Activated naive CD4-positive, alpha-beta T cell treated with anti-CD3 and anti-CD28 coated beads, Interleukin-2, amount 50 U/mL, for 72 hours (primary cell): ENCODE measurements at places on chromosomes 7 and 10. TPM values are rescaled to one million over a fixed set of nuclear protein-coding genes. Genes with fewer than 3 reads are reported as not detected.

DNA sequence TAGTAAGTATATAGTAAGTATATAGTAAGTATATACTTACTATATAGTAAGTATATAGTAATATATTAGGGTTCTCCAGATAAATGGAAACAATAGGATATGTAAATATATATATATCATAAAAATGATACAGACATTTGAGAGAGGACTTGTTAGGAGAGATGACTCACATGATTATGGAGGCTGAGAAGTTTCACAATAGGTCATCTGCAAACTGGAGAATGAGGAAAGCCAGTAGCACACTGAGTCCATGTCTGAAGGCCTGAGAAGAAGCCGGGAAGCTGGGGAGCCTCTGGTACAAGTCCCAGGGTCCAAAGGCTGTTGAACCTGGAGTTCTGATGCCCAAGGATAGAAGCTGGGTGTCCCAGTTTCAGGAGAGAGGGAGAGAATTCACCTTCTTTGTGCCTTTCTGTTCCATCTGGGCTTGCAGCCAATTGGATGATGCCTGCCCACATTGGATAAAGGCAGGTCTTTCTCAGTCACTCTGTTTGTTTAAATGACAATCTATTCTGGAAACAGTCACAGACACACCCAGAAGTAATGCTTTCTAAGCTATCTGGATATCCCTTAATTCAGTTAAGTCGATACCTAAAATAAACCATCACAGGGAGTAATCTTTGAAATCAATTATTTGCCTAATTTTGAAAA, 205.5 kb upstream of the CDC14C start:
- no peak for DNase-seq

- no peak for DNase-seq
Measured at GRCh38 chr7:31811650-31812461, 124.8 kb downstream of the PPP1R17 start.

GRCh38 chr10:8057636-8058273, 3.3 kb downstream of the GATA3 start:
- no peak for DNase-seq

DNA sequence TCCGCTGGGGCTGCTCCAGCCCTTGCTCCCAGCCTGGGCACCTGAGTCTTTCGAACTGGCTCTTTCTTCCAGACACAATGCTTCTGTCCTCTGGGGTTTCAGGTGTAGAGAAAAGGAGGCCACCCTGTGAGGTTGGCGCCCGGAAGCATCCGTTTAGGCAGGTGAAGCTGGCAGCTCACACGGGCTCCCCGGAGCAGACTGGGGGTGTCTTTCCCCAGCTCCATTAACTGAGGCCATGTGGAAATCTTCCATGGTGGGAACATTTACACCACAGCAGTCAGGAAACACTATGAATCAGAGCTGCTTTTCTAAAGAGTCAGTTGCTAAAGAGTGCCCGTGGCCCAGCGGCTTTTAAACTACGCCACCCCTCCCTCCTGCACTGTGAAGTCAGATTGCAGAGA, 29.2 kb downstream of the PRKAG2 start:
- DNase-seq: no peak

Gene INMT
- 0.33 TPM for total RNA-seq

Gene HOXA11
- not detected for total RNA-seq

Gene C10orf90
- not detected for total RNA-seq

Gene GJC3
- total RNA-seq: 0.89 TPM
